GM23338 (cell line): ENCODE measurements at places on chromosomes 4 and X. TPM values are rescaled to one million over a fixed set of nuclear protein-coding genes. Genes with fewer than 3 reads are reported as not detected.

DNA sequence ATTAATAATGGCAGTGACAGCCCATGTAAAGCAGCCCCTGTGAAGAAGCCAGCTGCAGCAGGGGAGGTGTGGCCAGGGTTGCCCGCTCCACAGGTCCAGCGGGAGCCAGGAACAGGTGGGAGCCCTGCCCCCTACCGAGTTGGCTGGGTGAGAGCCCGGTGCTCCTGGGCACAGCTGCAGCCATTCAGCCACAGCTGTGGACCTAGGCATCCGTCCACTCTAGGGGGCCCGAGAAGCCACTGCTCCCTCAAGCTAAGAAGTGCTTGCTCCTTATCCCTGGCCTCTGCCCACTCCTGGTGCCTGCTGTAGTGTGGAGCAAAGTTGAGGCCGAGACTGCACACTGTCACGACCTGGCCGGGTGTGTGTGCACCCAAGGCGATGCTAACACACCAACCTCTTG lies 1469.0 kb downstream of the PCDH7 start:
- H3K36me3 ChIP-seq = no peaks in the 10 kb centered on the region
- no peaks in the 10 kb centered on the region for H3K4me1 ChIP-seq
- no peak for DNase-seq
- H3K4me3 ChIP-seq = no peak overlapping the region
- H3K27me3 ChIP-seq = no peaks in the 10 kb centered on the region

DNA sequence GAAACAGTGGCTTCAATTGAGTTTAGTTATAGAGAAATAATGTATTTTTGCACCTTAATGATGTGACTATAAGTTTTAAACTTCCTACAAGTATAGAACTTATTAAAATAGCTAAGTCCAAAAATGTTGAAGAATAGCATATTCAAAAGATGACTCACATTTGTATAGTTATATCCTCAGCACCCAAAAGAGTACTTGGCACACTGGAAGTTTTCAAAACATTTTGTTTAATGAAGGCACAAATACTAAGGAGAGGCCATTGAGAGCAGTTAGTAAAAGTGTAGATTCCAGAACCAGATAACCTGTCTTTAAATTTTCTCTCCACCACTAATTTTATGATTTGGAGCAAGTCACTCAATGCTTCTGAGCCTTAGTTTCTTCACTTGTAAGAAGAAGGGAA lies 226.9 kb upstream of the MID1 start:
- no peaks in the 10 kb centered on the region for H3K36me3 ChIP-seq
- H3K4me1 ChIP-seq = no peaks in the 10 kb centered on the region

DNA sequence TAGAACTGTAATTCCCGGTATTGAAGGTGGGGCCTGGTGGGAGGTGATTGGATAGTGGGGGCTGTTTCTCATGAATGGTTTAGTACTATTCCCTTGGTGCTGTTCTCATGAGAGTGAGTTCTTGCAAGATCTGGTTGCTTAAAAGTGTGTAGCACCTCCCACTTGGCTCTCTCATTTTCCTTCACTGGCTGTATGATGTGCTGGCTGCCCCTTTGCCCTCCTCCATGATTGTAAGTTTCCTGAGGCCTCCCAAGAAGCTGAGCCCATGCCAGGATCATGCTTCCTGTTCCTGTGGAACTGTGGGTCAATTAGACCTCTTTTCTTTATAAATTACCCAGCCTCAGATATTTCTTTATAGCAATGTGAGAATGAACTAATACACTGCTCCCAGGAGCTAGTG lies 8.7 kb downstream of the ANXA10 start:
- no peaks in the 10 kb centered on the region for H3K4me1 ChIP-seq
- H3K4me3 ChIP-seq = no peak overlapping the region
- H3K36me3 ChIP-seq = no peaks in the 10 kb centered on the region
- DNase-seq = no peak

SPANXA1 gene
- 0.45 TPM in 1 of 2 replicates, not detected in the other for total RNA-seq

- DNase-seq = no peak
- no peaks in the 10 kb centered on the region for H3K27me3 ChIP-seq
- H3K36me3 ChIP-seq = no peaks in the 10 kb centered on the region
- no peaks in the 10 kb centered on the region for H3K4me1 ChIP-seq
- H3K4me3 ChIP-seq = no peak overlapping the region
- H3K27ac ChIP-seq = no peak overlapping the region
Measured at GRCh38 chrX:53716328-53717088, 30.0 kb upstream of the HUWE1 start.

- no peak overlapping the region for H3K4me3 ChIP-seq
- no peaks in the 10 kb centered on the region for H3K4me1 ChIP-seq
- no peaks in the 10 kb centered on the region for H3K36me3 ChIP-seq
Measured at GRCh38 chrX:9317176-9317575, 147.7 kb upstream of the TBL1X start.
